Upper lobe of left lung (tissue), 6 donors: ENCODE measurements at places on chromosomes 5 and 9. TPM values are rescaled to one million over a fixed set of nuclear protein-coding genes. Genes with fewer than 3 reads are reported as not detected.

NR6A1 gene
- 4.2 TPM for total RNA-seq

FOXI1 gene
- total RNA-seq, result not detected

C5orf58 gene
- total RNA-seq, result not detected

COL5A1 gene
- total RNA-seq, result 14.7 TPM

OSMR gene
- 123 TPM for total RNA-seq

DNA sequence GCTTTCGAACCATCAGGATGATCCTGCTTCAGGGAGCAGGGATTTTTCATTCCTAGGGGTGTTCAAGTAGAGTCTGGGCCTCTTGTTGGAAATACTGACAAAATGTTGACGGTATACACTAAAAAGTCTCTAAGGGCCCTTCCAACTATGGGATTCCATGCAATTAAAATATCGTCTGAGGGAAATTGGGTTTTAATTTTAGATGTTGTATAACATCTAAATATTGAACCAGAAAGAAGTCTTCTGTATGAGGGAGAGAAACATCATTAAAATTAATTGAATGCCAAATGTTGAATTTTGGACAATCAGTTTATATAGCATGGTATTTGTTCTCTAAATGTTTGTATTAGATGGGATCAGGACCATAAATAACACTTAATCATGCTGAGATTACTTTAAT, 25.7 kb upstream of the DAB2 start:
- no peak for DNase-seq

- DNase-seq, result no peak
These were observed 538.3 kb upstream of the PTGER4 start for GRCh38 chr5:40141418-40141817.

GRCh38 chr5:72302171-72302570, 17.9 kb downstream of the MRPS27 start:
- no peak for DNase-seq

DNA sequence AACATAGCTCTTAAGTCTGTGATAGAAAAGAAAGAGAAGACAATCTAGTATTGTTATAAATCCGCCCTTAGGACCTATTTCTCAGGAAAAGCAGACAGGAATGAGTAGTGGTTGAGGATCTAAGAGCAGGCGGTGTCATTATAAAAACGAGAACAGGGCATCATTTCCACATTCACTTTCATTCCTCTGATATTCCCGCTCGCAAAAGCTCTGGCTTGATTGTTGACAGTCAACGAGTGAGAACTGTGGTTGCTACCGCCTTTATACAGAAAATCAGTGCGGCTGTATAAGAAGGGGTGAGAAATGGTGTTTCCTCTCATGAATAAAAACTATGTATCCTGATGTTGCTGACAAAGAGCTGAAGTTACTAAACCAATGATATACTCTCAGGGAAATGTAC, 1409.6 kb upstream of the WWC1 start:
- no peak for DNase-seq

DNA sequence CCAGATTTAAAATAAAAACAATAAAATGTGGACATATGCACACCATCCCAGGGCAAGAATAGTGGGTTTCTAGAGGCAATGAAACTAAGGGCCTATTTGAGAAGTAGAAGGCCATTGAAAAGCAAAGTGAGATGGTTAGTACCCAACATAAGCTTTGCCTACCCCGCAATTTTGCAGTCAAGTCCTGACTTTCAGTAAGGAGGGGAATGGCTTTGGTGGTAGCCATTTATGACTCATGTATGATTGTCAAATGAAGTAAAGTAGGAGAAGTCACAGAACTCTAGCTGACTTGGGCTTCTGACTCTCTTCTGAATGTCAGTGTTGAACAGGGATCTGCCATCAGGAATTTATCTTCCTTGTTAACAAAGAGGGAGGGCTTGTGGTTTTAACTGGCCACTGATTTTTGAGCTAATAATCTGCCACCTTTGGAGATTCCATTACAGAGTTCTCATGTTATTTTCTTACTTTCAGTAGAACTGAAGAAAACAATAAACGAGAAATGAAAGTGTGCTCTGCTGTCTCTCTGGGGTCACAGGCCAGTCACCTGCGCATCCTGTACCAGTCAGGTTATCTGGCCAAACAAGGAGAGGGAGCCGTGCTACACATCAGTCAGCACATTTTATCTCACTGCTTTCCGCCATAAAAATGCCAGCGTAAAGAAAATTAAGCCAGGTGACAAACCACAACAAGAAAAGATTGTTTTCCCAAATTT, 14.3 kb upstream of the SNCAIP start:
- no peak for DNase-seq
